ENCODE measurements at places on chromosomes 16 and 17.

DNA sequence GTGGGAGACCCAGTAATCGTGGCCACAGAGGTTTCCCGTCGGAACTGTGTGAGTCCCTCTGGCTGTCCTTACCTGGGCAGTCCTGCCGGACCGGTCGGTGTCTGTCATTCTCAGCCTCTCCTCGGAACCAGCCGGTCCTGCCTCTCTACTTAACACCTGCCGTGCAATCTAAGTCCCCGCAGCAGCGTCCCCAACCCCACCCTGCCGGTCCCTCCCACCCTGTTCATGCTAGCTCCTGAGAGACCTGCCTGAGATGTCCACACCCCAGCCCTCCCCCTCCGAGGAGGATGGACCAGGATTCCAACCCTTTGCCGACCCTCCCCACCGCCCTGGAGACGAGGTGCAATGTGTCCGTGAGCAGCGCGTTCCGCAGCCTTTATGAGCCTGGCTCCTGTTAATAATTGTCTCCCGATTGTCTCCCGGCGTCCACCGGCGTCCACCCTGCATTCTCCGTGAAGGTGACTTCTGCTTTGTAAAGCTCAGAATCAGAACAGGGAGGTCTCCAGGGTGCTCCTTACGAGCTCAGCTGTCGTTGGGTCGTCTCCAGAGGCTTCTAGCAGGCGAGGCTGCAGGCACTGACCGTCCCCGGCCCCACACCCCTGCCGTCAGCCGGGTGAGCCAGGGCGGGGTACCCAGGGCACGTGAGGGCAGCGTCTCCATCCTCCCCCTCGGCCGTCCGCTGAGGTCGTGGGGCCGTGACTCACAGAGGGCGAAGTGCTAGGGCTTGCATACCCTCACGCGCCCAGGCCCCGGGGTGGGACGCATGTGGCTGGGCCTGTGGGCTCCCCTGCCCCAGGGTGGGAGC lies 10.1 kb downstream of the METRNL start:
- no peak for DNase-seq

GRCh38 chr16:638034-638543 lies 2.0 kb upstream of the METTL26 start:
- no peak for DNase-seq

- no peak for DNase-seq
These were observed 251.1 kb upstream of the PSMD7 start for GRCh38 chr16:74045513-74045912.

- DNase-seq = no peak
These were observed 17.4 kb downstream of the IRF8 start for GRCh38 chr16:85916141-85916890.

DNA sequence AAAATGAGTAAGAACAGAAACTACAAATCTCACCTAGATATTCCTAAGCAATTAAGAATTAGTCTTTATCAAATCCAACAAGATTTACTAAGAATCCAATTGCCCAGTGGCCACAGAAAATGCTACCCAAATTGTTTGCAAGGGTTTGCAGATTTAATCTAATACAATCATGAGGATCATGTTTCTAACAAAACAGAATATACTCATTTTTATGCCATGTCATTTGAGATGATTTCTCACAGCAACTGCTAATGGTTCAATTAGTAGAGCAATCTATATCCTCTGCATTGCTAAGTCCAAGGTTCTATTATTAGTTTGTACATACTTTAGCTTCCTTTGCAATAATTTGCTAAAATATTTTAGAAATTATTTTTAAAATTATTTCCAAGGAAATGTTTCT lies 41.2 kb downstream of the HELZ start:
- DNase-seq = no peak

DNA sequence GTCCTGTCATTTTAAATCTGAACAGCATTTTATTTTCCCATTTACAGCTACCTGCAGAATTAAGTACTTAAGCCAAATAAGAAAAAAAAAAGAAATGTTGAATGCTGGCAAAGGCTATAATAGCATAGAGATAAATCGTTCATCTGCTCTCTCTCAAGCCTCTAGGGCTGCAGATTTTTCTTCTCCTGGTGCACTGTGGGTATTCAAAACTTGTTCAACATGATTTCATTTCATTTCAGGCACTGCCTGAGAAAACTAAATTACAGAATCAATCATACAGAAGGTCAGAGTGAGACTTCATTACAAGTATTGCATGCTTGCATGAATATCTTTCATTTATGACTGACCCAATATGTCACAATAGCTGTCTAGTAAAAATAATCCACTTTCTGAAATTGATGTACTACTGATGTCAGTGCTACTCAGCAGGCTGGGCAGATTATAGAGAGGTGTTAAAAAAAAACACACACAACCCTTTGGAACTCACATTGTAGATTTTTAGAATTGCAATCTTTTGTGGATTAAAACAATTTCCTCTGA lies 86.2 kb downstream of the TOX3 start:
- no peak for DNase-seq

DNA sequence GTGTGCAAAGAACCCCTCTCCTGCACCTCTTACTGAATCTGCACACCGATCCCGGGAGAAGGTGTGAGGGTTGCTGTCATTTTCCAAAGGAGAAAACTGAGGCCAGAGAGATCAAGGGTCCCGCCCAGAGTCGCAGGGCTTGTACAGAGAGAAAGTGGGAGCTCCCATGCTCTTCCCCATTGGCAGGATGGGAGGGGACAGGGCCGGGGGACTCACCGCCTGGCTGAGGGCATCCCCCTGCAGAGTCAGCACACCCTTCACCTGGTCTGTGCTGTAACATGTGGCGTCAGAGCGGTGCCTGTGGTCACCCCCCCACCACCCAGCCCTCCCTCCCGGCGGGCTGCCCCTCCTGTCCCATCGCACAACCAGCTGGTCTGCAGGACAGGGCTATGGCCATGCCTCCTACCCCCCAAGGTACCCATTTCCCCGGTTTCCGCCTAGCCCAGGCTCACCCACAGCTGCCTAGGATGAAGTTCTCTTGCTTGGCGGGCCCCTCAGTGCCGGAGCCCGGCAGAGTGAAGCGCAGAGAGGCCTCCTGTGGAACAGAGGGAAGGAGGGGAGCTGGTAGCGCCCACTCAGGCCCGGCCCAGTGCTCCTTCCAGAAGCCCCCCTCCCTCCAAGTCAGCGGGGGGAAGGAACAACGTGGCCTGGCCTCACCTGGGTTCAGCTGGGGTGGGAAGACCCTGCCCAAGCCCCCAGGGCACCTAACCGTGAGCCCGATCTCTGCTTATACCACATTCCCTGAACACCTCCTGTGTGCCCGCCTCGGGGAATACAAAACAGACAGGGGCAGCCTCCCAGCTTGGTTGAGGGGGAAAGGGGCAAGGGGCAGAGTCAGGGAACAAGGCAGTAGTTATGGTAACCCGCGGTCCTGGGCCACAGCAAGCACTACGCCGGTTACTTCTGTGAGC lies 1.1 kb downstream of the ROGDI start:
- peak; percentile 10 for DNase-seq

GRCh38 chr16:24491731-24492130 lies 47.6 kb upstream of the RBBP6 start:
- no peak for DNase-seq

DNA sequence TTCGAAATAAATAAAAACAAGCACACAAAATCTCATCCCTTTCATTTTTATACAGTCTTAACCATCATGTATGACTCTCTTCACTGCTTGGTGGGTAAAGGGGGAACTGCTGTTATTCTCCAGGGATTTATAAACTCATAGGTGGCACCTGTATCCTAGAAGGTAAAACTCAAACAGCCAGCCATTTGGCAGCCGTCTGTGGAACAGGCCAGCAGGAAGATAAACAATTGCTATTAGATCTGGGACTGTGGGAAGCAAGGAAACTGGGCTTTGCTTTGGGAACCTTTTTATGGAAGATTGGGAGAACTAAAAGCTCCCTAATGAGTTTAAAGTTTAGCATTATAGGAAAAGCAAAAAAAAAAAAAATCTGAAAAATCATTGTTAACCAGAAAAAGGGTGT lies 126.0 kb downstream of the TANGO6 start:
- DNase-seq = no peak

GRCh38 chr17:81402530-81402941 lies 7.3 kb downstream of the BAHCC1 start:
- no peak for DNase-seq

DNA sequence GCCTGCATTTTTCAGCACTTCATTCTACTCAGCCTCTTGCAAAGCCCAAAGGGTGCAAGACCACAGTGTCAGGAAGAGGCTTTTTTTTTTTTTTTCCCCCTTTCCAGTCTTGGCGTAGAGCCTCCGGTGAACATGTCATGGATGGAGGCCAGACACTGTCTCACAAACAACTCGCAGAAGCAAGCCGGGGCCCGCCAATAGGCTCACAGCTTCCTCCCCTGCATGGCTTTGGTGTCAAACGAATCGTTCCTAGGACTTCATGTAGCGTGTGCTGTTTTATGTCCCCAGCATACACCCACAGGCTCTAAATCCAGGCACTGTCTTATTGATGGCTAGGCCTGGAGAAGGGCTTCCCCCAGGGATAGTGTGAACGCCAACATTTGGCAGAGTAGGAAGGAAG lies 457.7 kb upstream of the MAF start:
- no peak for DNase-seq

GRCh38 chr16:89958068-89958467 lies 9.5 kb downstream of the DEF8 start:
- no peak for DNase-seq

GRCh38 chr16:721765-722540 lies 1.0 kb downstream of the ANTKMT start:
- no peak for DNase-seq

DNA sequence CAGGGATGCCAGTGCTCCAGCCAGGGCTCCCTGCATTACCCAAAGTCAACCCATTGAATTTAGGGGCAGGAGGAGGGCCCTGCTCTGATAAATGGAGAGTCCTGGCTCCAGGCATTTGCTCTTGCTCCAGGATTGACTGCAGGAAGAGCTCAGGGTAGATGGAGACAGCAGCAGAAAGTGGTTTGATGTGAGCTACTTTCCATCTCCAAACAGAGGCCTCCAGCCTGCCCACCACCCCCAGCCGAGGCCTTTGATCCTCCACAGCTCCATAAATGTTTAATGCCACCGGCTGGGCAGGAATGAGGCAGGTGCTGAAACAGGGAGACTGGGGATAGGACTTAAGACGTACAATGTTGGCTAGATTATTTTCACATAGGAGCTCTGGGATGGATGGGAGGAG lies 4.3 kb upstream of the SEZ6 start:
- no peak for DNase-seq

GRCh38 chr16:11144122-11144521 lies 111.9 kb downstream of the SOCS1 start:
- no peak for DNase-seq

DNA sequence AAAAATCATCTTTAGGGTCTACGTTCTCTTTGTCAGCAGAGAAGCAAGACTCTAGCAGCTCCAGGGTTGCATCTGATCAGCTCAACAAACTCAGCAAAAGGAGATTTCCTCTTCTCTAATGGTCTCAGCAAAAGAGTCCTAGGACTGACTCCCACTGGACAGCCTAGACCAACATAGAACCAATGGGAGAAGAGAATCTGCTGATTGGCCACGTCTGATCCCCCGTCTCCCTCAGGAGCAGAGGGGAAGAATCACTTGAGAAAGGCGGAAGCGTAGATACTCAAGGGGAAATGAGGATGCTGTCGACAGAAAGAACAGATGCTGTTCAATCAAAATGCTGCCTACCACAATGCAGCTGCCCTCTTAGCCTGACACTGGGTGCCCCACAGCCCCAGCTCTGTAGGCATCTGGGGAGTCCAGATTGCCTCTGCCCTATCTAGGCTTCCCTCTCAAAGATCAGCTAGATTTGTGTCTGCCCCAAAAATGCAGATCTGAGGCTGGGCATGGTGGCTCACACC lies 31.5 kb upstream of the EMP2 start:
- DNase-seq = no peak

- no peak for DNase-seq
These were observed 3.5 kb upstream of the DLX4 start for GRCh38 chr17:49965524-49965909.

GRCh38 chr17:45936610-45937009 lies 42.3 kb downstream of the MAPT start:
- no peak for DNase-seq

- no peak for DNase-seq
These were observed 847.4 kb upstream of the EEF2KMT start for GRCh38 chr16:5944971-5945370.

DNA sequence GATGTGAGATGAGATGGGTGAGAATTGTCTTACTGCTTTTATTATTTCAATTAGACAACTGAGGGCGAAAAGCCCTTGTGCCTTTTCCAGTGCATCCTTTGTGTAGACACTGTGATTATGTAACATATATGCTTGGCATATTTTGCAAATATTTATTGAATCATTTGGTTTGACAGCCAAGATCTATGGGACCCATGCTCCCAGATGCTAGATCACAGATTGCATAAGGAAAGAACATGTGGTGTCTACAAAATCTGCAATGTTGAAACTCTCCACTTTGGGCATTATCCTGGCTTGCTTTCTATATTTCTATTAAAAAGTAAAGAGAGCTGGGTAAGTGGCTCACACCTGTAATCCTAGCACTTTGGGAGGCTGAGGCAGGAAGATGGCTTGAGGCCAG lies 4.8 kb upstream of the COG1 start:
- DNase-seq = no peak

Measured in left kidney (tissue), 8 donors.